ENCODE measurements at places on chromosomes 3 and 15. TPM values are rescaled to one million over a fixed set of nuclear protein-coding genes. Genes with fewer than 3 reads are reported as not detected.

DNA sequence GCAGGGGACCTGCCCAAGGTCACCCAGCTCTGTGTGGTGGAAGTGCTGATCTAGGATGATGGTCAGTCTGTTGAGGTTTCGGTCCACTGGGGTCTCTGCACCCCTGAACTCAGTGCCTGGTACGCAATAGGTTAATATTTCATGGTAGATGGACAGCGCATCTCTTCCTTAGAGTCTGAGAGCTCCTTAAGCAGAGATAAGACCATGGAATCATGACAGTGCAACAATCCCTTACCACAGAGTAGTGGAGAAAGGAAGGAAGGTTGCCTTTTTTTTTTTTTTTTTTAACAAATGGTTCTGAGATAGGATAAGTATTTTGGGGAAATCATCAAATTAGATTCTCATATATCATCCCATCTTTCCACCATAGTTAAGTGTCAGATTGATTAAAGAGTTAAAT, 79.8 kb upstream of the SLC6A1 start:
- H3K36me3 ChIP-seq, result no peaks in the 10 kb centered on the region
- H3K27me3 ChIP-seq, result peaks cover 4% of the 10 kb centered on the region
- no peaks in the 10 kb centered on the region for H3K4me1 ChIP-seq
- no peak overlapping the region for H3K4me3 ChIP-seq

GRCh38 chr3:189419038-189419437, 212.2 kb upstream of the TP63 start:
- no peaks in the 10 kb centered on the region for H3K36me3 ChIP-seq
- H3K4me3 ChIP-seq, result no peak overlapping the region
- no peaks in the 10 kb centered on the region for H3K4me1 ChIP-seq
- no peak for DNase-seq
- no peaks in the 10 kb centered on the region for H3K27me3 ChIP-seq

Gene SERINC4
- 0.14 TPM for total RNA-seq

DNA sequence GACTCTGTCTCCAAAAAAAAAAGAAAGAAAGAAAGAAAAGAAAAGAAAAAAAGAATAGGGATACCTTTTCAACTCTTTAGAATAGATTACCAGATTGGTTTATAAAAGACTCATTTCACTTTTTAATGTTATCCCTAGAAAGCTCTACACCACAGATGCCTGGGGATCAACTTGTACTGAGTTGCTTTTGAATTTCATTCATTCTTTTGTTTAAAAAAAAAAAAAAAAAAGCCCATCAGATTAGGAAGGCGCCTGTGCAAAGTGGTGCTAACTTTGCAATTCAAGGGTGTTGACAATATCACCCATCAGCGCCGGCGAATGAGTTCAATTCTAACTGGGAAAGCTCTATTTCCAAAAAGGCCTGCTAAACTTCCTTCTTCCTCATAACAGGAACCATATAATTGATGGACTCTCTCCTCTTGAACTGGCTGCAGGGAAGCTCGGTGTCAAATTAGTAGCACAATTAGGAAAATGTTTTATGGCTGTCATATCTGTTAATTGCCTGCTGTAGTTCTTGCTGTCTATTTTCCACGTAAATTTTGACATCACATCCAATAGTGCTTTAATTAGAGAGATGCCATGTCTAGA, 48.8 kb downstream of the CDCP1 start:
- peaks cover 45% of the 10 kb centered on the region for H3K27me3 ChIP-seq
- no peak for DNase-seq
- no peak overlapping the region for H3K4me3 ChIP-seq
- no peak overlapping the region for H3K27ac ChIP-seq

- H3K36me3 ChIP-seq, result no peaks in the 10 kb centered on the region
- H3K4me3 ChIP-seq, result no peak overlapping the region
- no peaks in the 10 kb centered on the region for H3K4me1 ChIP-seq
- no peaks in the 10 kb centered on the region for H3K27me3 ChIP-seq
- no peak overlapping the region for H3K27ac ChIP-seq
Measured at GRCh38 chr3:64961301-64961700, 273.5 kb upstream of the ADAMTS9 start.

DNA sequence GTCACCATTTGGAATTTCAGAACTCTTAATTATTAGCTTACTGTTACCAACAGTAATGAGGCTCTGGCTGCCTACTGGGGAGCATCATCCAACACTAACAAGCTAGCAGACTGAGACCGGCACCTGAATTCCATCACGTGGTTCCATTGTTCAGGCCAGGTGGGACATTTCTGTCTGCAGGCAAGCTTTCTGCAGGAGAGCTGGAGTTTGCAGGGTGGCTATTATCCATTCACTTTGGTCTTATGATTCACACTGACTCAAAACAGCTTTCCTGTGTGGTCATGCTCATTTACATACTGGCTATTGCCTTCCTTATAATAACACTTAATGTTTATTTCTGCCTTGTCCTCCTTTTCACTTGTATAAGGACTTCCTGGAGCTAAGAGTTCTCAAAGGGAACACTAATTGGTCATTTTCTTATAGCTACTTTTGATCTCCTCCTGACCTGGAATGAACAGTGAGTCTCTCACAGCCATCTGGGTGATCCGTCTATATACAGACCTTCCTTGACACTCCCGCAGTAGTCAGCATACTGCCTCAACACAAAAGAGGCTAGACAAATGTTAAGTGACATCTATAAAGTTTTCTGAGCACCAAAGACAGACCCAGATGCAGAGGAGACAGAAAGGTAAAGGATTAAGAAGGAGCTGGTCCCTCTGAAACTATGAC, 695.4 kb downstream of the FHIT start:
- no peaks in the 10 kb centered on the region for H3K36me3 ChIP-seq
- no peak overlapping the region for H3K4me3 ChIP-seq
- H3K27ac ChIP-seq, result no peak overlapping the region
- H3K4me1 ChIP-seq, result peaks cover 8% of the 10 kb centered on the region

- no peak overlapping the region for H3K27ac ChIP-seq
- H3K4me1 ChIP-seq, result no peaks in the 10 kb centered on the region
- H3K27me3 ChIP-seq, result peaks cover 48% of the 10 kb centered on the region
Measured at GRCh38 chr15:51195459-51195858, 100.8 kb upstream of the TNFAIP8L3 start.

Gene RYR3
- not detected for total RNA-seq

Gene RPLP1
- total RNA-seq, result 1,910 TPM

GRCh38 chr3:192079098-192079497, 618.1 kb downstream of the PYDC2 start:
- H3K4me3 ChIP-seq, result no peak overlapping the region
- no peaks in the 10 kb centered on the region for H3K36me3 ChIP-seq
- H3K27ac ChIP-seq, result no peak overlapping the region

Gene ACSBG1
- not detected for total RNA-seq

Gene MAPKAPK3
- 195 TPM for total RNA-seq
